HS-5 (cell line): ENCODE measurements at places on chromosomes 4 and X.

DNA sequence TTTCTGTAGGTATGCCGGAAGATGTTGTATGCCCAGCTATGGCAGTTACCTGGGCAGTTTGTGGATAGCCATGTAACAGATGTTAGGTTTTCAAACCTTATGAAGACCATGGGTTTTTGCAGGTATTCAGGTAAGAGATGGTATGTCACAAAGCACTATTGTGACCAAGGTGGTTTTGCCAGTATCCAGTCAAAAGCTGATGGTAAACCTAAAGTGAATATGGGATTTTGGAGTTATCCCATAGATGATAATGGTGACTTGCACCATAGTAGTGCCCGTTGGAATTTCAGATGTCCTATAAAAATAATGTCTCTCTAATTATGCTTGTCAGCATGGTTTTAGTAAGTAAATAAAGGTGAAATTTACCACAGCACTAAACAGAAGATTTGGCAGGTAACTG is at the start of gene ATXN3L:
TSS of gene ATXN3L (minus strand) at position 101 of the 400 bp plus-strand sequence. CDS start 119 bp downstream, outside the sequence.
- DNase-seq = no peak

GRCh38 chrX:12971282-12972003 is 3.5 kb upstream of the TMSB4X start:
- no peak for DNase-seq

DNA sequence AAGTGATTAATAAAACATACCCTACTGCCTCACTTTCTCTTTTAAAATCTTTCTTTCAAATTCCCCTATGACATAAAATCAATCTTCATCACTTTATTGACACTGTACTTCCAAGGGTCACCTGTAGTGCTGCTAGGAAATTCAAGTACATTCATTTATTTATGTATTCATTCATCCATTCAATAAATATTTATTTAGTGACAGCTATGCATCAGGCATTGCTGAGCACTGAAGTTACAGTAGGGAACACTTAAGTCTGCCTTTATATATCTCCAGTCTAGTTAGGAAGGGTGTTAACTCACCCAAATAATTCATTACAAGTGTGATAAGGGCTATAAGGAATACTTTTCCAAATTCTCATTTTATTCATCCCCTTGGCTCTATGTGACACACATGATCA is 2.3 kb downstream of the SYTL5 start:
- no peak for DNase-seq

DNA sequence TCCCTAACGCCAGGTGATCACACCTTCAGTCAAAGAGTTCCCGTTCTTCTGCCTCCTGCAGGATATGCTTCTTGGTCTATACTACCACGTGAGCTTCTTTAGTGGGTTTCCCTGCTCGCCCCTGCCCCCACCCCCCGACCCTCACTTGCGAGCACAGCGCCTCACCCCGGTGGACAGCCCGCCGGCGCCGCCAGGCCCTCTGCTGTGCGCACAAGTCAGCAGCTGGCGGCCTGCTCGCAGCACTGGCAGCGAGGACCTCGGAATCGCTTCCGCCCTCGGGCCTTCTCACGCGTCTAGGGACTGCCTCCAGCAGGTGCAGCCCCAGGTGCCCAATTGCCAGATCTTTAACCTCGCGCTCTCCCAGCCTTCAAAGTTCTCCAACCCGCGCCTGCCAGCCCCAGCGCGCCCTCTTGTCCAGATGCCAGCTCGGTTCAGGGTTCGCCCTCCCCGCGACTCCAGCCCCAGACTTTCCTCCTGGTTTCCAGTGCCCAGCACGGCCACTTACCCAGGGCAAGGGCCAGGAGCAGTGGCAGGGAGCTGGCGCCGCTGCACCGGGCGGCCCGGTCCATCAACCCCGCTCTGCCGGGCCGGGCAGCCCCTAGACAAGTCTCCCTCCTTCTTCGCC is 454 bp downstream of the BTC start:
- DNase-seq = no peak

- DNase-seq = no peak
These were observed 77.2 kb upstream of the DHRSX start for GRCh38 chrX:2577844-2578466.

GRCh38 chr4:152771741-152772533 is 7.6 kb downstream of the TIGD4 start:
- DNase-seq = no peak

DNA sequence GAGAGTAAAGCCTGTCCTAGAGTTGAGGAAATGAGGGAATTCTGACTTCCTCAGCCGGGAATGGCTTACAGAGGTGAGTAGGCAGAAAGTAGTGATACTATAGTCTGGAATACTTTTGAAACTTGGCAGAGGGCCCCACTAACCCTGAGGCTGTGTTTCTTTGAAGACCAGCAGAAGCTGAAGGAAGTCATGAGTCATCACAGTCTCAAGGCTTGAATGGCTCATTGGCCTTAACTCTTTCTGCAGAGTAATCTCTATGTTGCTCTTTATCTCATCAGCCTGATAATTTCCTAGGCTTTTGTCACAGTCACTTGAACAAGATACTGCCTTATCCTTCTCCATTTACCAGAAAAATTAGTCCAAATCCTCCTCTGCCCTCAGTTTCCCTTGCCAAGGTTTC is 80.8 kb downstream of the ANKRD50 start:
- DNase-seq = peak; percentile 74

GRCh38 chrX:40373025-40373424 is 207.7 kb upstream of the ATP6AP2 start:
- no peak for DNase-seq

DNA sequence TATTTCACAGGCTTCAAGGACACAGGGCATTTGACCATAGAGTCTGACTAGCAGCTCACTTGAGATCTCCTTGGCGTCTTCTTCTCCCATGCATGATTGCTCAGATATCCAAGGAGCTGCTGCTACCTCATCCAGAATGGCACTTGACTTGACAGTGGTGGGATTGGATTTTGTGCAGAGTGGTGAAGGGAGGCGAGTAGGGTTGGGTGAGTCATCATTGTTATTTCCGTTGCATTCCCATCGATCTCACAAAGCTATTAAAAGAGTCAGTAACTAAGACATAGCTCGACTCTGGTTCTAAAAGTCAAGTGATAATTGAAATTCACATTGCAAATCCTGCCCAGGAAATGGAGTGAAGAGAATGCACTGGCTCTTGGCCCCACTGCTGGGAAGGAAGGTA is 27.7 kb downstream of the NHSL2 start:
- no peak for DNase-seq

DNA sequence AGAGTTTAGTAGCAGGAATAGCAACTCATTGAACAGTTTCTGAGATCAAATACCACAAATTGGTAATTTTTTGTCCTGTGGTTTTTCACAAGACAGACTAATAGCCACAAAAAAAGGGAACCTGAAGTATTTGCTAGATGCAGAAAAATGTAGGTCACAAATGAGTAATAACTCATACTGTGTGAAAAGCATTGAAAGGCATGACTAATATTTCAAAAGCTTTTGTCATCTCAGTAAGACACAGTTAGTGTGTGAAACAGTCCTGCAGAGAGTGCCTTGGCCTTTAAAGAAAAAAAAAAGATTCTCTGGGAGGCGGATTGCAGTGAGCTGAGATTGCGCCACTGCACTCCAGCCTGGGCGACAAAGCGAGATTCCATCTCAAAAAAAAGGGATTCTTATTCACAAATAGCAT is 31.4 kb upstream of the SLC25A31 start:
- DNase-seq = peak; percentile 53

DNA sequence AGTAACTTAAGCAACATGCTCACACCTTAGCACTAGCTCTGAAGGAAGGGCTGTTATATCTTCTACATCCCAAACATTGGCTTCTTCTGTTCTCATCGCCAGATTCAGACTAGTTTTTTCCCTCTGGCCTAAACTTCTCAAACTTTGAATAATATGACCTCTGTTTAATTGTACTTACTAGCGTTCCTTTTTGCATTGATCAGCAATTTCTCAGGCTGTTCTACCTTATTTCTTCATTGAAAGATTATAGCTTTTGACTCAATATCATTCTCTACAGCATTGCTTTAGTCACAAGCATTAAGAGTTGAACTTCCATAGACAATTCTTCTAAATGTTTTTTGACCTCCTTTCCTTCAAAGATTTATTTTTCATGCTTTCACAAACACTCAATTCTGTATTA is 659.2 kb downstream of the PCDH7 start:
- DNase-seq = no peak

DNA sequence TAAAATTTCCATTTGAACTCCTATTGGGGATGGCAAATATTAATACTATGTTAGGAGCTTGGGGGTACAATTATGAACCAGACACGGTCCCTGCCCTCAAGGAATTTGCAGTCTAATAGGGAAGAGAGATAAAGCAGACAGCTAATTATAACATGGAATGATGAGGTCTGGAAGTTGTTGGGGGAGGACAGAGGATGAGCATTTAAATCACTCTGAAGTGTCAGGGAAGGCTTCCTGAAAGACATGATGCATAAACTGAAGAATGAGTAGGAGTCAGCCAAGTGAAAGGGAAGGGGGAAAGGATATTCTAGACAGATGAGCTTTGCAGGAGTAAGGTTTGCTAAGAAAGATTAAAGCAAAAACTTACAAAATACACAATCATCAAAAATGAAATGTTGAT is 15.9 kb downstream of the PLAC1 start:
- DNase-seq = no peak
